Activated CD4-positive, alpha-beta T cell treated with anti-CD3 and anti-CD28 coated beads, Interleukin-2, amount 50 U/mL, for 48 hours (primary cell): ENCODE measurements at places on chromosomes 2 and 18.
A peak's percentile ranks its signal among the peaks of the same experiment; 100 is the strongest.

DNA sequence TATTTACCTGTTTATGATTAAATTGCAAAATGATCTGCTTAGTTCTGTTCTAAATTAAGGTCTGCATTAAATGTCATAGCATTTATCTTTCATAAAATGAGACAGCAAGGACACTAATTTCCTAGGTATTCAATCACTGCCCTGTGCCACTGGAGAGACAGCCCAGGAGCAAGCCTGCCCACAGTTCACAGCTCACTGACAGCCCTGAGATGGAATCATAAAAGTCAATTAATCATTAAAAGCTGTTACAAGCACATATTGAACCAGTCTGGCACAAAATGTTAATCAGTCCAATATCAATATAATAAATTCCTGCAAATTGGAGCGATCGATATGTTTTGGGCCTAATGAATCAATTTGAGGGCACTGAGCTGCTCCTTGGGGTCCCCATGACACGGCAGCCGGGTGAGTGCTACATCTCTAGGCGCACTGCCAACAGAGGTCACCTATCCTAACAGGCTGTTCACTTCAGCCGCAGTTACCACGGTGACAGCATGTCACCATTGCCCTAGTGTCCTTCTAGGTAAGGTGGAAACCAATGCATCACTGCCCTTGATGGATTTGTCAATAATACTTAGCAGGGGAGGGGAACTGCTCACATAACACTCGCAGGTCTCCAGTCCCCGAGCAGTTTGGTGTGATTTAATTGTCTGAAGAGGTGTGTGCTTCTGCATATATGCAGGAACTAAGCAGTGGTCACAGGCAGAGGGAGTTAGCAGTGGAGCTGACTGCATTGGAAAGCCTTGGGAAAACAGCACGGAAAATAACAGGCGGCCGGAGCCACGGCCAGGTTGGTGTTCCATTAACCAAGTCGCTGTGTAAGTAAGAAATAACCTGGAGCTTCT, 47.3 kb downstream of the POU3F3 start:
- DNase-seq, result no peak

GRCh38 chr2:54895730-54896129, 154.5 kb downstream of the RTN4 start:
- DNase-seq, result no peak

DNA sequence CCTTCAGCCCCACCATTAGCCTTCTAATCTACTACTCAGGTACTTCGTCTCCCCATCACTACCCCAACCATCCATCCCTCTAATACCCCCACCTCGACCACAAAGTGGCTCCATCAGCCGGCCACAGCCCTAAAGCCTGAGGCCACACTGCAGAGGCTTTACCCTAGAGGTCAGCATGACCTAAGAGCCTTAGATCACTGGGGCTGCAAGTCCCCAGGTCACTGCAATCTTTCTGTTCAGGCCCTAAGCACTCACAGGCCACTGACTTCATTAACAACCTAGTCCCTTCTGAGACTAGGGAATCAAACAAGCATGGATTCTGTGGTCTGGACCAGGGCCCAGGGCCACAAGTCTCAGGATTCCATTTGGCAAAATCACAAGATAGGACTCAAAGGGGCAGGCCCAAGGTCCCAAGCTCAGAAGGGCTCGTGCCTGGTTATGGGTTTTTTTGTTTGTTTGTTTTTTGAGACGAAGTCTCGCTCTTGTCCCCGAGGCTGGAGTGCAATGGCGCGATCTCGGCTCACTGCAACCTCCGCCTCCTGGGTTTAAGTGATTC, 37.0 kb upstream of the PKDCC start:
- DNase-seq, result no peak

DNA sequence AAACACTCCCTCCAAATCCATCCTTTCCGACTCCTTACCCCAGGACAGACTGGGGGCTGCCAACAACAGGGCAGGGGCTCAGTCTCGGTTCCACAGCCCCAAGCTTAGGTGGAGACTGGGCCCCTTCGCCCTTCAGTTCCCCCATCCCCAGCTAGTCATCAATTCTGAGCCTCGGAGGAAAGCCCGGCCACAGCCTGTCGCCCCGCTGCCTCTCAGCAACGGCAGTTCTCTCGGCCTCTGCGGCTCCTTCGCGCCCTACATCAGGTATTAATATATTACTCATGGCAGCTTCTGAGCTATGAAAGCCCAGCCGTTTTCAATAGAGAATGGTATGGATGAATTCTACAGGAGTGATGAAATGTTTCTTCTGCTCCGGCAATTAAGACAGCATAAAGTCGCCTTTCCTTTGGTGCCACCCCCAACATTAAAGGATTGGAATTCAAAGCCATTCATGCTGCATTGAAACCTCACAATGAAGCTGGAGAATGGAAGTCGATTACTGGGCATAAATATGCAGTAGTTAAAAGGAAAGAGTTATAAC, 2.8 kb downstream of the HDAC4 start:
- DNase-seq, result no peak

- no peak for DNase-seq
These were observed 45.6 kb upstream of the GALNT3 start for GRCh38 chr2:165839610-165840009.

DNA sequence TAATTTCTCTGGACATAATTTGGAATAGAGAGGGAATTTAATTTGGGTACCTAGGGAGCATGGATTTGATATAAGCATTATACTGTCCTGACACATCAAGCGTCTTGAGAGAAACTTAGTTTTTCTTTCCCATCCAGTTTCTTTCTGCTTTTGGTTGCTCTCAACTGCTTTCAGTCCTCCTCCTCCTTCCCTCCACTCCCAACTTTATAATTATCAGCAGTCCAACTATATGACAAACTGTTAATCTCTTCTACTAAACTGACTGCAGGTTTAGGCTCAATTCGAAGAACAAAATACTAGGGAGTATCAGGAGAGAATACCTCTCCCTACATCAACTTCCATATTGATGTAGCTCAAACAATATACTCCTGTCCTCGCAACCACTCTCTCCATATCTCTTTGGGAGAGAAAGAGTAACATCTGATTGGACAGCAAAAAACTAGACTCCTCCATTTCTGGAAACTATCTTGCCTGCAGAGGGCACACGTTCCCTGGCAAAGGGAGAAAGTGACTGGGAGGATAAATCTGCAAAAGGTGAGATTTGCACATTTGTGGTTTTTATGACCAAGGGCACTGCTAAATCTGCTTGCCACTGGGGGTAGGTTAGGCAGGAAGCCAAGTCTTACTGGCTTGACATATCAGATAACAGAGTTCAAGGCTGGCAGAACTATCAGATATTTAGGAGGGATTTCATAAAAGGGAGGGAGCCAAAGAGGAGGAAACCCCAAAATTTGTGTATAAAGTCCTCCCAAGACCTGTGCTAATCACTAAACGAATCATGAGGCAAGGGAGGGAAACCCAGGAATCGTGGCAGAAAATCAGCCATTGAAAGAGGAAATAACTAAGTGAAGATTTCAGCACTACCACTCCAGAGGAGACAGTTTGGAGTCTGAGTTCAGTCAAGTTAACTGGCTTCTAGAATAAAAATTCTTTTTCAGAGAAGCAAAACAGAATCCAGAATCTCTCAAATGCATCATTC, 40.0 kb downstream of the ICA1L start:
- DNase-seq, result peak; percentile 38

DNA sequence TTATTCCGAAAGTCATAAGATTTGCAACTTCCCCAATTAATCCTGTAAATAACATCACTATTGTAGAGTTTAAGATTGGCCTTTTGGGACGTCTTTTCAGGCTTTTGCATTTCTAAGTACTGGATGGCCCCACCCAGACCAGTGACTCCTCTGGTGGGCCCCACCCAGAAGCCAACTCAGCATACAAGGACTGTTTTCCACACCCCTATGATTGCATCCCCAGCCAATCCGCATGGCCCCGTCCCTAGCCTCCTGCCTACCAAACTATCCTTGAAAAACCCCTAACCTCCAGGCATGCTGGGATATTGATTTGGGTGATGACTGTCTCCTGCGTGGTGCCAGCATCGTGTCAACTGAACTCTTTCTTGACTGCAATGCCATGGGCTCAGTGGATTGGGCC, 24.5 kb upstream of the TGIF1 start:
- DNase-seq, result no peak

- DNase-seq, result no peak
These were observed 1207.3 kb upstream of the FAM98A start for GRCh38 chr2:34806396-34806795.

- peak; percentile 65 for DNase-seq
These were observed at the start of gene EDAR for GRCh38 chr2:108988796-108989713. EDAR (minus strand) TSS chr2:108989220; CDS start chr2:108931014, 58,206 bp downstream.

DNA sequence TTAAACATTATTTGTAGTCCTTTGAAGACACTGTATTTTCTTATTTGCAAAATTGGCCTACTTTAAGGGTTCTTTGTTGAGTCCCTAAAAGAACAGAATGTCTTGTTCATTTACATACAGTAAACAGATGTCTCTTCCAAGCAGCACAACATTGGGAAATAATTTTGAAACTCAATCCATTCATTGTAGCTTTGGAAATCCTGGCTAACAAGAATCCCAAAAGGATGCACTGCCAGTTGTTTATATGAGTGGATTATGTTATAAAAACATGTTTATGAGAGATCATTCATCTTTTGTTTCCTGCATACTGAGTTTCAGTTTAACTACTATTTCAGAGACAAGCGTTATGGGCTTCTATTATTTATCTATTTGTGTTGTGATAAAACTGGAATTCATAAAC, 499.3 kb downstream of the PID1 start:
- DNase-seq, result no peak

DNA sequence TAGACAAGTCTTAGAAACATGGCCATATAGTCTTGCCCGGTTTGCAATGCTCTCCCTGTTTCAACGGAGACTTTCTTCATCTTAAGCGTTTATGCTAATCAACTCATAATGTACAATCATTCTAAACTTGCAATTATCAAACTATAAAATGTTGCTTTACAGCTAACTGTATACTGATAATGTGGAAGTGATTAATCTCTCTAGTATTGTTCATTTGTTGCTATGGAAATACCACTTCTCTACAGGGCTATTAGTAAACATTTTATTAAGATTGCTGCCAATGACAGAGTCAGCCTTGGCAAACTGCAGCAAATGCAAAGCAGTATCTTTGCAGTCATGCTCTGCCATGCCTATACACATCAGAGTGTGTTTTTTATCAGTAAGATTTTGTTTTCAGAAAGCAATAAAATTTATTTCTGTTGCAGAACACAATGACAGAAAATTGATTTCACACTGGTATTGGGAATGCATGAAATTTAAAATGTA, 1201.8 kb upstream of the CDH2 start:
- no peak for DNase-seq

DNA sequence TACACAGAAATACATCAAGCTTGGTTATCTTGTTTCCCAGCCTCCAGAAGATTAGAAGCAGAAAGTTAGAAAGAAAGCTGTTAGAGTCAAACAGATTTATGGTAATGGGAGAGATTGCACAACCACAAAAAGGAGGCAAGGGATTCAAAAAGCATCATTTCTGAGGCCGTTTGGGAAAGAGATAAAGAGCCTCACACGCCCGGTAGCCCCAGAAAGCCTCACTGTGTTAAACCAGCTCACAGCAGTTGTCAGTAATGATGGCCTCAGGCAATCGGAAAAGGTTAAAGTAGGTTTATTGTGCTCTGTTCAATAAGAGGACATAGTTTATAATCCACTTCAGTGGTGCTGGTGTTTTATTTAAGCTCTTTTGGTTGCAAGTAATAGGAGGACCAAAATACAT, 111.3 kb downstream of the DCC start:
- DNase-seq, result no peak

DNA sequence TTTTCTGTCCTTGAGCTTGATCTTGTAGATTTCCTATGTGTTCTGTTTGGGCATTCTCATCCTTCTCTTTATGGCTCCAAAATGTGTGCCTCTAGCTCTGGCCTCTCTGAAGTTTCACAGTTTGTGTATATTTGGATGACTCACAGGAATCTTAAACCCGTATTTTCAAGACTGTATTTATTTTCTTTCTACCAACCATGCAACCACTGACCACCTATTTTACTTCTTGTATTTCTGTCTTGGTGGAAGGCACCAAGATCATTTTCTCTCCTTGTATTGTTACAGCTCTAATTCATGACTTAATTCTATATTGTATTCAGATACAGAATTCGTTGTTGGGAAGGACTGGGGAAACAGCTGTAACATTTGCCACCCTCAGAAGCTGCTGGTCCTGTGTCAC, 39.5 kb downstream of the ACSL3 start:
- no peak for DNase-seq

- no peak for DNase-seq
These were observed 456.6 kb upstream of the UBE2E3 start for GRCh38 chr2:180523621-180524340.

DNA sequence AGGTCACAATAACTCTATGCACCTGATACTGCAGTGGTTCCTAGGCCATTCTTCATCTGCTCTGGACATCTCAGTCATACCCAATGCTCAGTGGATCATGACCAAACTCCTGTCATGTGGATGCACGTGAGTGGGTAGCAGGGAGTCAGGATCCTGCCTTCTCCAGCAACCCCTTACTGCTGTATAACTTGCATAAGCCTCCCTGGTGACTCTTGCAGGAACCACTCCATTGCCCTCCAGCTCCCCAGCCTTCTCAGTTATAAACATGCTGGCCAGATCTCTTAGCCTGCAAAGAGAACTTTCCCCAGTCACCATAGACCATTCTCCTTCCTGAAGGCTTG, 98.6 kb upstream of the ZNF397 start:
- DNase-seq, result no peak

GRCh38 chr2:43212216-43212835, 14.1 kb downstream of the ZFP36L2 start:
- DNase-seq, result no peak

DNA sequence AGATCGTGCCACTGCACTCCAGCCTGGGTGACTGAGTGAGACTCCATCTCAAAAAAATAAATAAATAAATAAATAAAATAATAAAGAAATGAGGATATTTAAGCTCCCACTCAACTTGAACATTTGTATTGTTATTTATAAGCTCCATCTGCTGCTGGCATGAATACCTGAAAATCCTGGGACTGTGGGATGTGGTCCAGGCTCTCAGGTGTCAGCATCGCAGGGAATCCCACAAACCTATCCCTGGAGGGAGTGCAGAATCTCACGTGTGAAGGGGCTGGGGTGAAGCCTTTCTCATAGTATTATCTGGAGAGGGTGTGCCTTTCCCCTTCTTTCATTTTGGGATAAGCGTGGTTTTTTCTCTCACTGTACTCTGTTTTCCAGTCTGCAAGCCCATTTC, 47.4 kb upstream of the POLE4 start:
- DNase-seq, result no peak

GRCh38 chr2:173959358-173959884, 5.8 kb downstream of the SP3 start:
- no peak for DNase-seq

GRCh38 chr2:70116936-70117552, 29.8 kb downstream of the PCBP1 start:
- DNase-seq, result no peak

DNA sequence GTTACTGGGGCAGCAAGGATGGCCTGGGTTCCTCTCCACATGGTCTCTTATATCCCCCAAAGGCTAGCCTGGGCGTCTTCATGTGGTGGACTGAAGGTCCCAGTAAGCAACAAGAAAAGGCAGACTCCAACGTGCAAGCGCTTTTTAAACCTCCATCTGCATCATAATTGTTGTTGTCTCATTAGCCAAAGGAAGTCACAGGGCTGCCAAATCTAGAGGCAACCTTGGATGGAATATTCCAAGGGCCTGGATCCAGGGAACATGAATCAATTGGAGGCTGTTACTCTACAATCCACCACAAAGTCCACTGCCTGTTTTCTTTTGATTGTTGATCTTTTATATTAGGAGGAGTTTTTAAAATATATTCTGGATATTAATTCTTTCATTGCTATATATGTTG, 118.8 kb downstream of the SH3RF3 start:
- no peak for DNase-seq

- no peak for DNase-seq
These were observed 529.2 kb downstream of the EPHA4 start for GRCh38 chr2:221042926-221043325.
